Stimulated activated CD8-positive, alpha-beta memory T cell treated with anti-CD3 and anti-CD28 coated beads, Interleukin-4, amount 100 ng/mL, for 24 hours (primary cell): ENCODE measurements at places on chromosomes 2 and 18.

DNA sequence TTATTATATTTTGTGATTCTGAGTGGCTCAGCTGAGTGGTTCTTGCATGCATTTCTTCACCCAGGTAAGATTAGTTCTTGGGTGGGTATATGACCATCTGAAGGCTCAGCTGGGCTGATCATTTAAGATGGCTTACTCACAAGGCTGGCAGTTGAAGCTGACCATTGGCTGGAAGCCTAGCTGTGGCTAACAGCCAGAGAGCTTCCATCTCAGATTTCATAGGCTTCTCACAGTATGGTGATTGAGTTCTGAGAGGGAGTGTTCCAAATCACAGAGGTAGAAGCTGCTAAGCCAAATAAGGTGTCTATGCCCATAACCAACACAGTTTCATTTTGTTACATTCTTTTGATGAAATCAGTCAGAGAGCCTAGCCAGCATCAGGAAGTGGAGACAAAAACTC is 117.4 kb upstream of the RPRM start:
- DNase-seq, result no peak

DNA sequence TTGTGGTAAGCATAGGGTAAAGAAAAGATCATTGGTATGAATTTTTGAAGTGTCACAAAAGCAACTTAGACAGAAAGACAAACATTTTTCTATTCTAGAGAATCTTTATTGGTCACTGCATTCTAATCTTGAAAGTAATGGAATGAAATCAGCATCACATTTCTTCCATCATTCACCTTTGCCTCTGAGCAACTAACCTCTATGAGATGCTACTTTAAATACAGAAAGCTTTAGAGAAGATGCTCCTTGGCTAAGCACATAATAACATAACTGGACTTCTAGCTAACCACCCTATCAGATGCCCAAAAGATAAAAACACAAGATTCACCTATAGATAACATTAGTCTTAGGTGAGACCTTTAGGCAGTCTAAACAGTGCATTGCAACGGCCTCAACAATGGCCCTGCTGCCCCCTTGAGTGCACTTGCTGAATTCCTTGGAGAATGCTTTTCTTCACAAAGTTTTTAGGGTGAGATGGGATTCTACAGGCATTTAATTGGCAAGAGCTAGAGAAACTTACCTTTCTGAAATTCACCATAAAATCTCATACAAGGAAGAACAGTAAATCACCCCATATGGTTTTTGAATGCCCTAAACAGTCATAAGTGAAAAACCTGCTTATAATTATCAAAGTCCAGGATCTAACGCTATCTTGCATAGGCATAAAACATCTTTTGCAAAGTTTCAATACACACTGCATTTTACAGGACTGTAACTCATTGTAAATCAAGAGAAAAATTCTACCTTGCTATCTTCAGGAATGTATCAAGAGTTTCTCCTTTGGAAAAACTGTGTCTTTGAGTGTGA is 791.3 kb upstream of the CHAC2 start:
- DNase-seq, result no peak

DNA sequence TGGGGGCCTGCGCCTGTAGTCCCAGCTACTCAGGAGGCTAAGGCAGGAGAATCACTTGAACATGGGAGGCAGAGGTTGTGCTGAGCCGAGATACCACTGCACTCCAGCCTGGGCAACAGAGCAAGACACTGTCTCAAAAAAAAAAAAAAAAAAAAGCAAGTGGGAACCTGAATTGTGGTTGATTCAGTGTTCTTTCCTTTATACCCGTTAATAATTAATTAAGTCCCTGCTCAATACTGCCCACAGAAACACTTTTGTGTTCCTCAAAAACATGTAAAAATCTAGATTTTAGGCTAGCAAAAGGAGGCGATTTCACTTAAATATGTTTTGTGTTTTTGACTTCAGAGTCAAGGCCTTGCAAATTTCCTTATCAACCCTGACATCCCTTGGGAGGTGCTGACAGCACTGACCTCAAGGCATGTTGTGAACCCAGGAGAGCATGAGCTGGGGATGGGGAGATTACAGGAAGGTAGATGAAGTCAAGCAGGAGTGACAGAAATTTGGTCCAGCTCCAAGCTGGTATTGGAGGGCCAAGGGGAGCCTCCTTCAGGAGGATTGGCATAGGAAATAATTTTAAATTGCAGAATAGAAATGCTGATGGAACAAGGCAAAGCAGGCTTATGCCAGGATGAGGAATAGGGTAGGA is 89.0 kb upstream of the PNPT1 start:
- DNase-seq, result no peak

DNA sequence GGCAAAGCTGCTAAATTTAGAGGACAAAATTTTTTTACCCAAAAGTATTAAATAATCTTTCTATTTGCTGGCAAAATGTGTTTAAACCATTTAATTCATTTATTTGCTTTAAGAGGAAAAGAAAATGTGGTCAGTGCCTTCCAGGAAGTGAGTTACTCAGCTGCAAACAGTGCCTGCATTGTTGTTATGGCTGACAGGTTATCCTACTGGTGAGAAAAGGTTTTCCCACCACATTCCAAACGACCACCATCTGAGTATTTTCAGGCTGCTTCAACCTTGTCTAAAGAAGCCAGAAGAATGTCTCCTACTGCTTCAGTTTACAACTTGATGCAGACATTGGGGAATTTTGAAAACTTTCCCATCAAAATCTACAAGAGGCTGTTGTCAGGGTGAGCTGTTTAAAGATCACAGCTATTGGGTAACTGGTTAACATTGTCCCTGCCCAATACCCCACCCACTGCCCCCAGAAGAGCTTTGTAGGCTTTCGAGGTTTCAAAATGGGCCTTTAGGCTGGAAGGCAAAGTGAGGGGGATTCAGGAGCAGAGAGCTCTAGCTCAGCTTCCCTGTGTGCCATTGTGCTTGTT is 461.3 kb upstream of the FANCL start:
- DNase-seq, result no peak

DNA sequence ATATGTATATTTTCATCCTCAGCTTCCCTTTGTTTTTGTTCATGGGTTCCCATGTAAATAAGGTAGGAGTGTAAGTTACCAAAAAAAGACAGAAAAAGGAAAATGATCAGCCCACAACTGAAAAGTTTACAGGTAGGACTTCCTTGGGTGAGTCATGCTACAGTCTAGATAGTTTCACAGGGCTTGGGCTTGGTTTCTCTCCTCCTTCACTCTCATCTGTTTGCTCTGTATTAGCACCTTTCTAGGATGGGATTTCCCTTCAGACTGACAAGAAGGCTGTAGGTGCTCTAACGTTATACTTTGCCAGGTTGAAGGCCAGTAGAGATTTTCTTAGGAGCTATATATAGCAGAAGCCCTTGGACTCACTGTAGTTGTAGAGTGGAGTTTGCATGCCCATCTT is 57.9 kb downstream of the FAM171B start:
- no peak for DNase-seq

DNA sequence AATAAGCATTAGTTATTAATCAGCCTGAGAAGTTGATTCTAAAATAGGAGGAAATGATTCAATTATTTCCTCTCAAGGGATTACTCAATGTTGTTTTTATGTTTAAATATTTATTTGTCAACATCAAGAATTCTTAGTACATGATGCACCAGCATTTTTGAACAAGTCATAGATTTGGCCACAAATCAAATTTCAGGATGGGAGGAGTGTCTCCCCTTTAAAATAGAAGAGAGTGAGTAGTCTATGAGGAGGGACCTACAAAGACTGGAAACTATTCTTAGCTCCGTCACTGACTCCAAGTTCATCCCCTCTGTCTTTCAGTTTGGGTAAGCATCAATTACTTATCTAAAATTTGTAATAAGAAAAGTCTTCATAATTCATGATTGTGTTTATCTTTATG is 18.6 kb upstream of the IL18R1 start:
- DNase-seq, result no peak

- no peak for DNase-seq
Measured at GRCh38 chr18:14940735-14941134, 192.8 kb downstream of the ANKRD30B start.

GRCh38 chr2:28172114-28172898 is 220.4 kb upstream of the FOSL2 start:
- DNase-seq, result no peak

- DNase-seq, result no peak
Measured at GRCh38 chr2:69017835-69018234, 4.9 kb downstream of the ANTXR1 start.

- DNase-seq, result no peak
Measured at GRCh38 chr18:35835366-35835765, 137.1 kb upstream of the RMP24 start.

DNA sequence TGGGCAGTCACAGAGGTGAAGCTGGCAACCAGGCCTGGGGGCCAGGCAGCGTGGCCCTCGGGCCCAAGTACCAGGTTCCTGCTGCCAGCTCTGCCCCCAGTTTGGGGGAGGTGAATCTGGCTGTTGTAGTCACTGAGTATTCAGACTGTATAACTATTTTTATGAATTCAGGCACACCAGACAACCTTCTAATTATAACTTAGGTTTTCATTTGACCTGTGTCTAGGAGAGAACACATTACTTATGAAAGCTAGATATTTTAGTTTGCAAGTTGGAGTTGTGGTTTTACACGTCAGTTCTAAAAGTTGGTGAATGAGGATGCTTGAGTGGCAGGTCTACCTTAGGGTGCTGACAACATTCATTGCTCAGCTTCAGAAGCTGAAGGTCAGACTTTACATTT is 71.7 kb downstream of the LIMS1 start:
- DNase-seq, result no peak

DNA sequence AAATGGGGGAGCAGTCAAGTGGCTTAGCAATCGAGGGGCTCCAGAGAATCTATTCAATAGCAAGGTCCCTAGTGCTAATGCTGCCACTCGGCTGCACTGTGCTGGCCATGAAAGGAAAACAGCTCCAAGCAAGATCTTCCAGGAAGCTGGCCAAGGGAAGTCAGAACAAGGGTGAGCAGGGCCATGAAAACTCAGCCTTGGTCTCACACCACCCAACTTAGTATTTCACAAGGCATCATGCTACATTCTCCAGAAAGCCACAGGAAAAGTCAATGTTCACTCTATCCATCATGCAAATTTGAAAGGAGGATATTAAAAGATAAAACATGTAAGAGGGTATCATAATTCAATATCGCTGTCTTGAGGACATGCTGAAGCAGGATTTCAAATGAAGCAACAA is 35.7 kb downstream of the NRP2 start:
- DNase-seq, result no peak

DNA sequence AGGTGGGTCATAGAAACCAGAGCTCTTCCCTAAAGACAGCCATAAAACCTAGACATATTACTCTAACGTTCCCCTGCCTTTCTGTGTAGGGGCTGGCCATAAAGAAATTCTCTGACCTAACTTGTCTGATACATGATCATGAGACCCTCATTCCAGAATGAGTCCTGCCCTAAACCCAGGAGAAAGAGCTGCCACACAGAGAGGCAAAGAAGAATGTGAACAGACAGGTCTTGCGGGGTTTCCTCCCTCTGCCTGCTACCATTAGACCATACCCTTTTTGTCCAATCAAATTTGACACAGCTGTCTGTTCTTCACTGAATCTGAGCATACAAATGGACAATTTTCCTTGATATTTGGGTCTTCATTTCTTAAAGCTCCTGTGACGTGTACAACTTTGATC is 198.8 kb upstream of the LHCGR start:
- DNase-seq, result no peak

GRCh38 chr2:70454936-70455544 is 98.6 kb downstream of the TGFA start:
- no peak for DNase-seq

- no peak for DNase-seq
Measured at GRCh38 chr2:42964439-42965083, 172.2 kb upstream of the HAAO start.

GRCh38 chr18:45197526-45197970 is 417.7 kb upstream of the SLC14A2 start:
- no peak for DNase-seq

DNA sequence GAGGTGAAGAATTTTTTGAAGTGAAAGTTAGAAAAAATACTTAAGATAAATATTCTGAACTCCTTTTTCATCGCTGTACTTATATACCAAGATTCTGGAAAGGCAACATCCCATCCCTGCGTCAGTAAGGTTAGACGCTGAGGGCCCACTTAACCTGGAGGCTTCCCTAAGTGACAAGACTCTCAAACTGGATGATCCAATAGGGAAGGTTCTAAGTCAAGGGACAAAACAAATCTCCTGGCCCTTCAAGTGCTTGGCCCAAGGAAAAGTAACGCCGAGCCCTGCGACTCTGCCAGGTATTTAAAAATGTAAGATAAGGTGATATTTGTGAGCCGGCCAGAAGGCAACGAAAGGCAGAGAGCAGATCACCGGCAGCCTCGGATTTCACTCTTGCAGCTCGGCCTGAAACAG is 1.3 kb downstream of the STK39 start:
- no peak for DNase-seq

- DNase-seq, result no peak
Measured at GRCh38 chr2:73703675-73704074, 33.5 kb downstream of the TPRKB start.

- no peak for DNase-seq
Measured at GRCh38 chr2:55236992-55237543, 4.6 kb downstream of the RPS27A start.

GRCh38 chr18:23819001-23819400 is 129.7 kb downstream of the LAMA3 start:
- no peak for DNase-seq

DNA sequence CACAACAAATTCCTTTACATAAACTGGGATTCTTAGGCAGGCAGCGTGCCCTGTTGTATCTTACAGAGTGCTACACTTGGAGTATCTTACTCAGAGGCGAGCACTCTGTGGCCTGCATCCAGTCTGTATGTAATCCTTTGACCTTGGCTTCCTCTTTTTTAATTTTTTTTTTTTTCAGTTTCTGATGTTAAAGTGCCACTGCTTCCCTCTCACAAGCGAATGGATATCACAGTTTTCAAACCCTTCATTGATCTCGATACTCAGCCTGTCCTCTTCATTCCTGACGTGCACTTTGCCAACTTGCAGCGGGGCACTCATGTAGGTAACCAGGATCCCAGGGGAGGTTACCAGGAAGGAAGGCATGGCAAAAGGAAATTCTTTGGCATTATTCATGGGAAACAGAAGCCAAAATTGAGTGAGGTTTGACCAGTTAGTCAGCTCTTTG is 40.4 kb downstream of the GRHL1 start:
- no peak for DNase-seq

- no peak for DNase-seq
Measured at GRCh38 chr18:75213611-75214331, 3.2 kb downstream of the TSHZ1 start.

DNA sequence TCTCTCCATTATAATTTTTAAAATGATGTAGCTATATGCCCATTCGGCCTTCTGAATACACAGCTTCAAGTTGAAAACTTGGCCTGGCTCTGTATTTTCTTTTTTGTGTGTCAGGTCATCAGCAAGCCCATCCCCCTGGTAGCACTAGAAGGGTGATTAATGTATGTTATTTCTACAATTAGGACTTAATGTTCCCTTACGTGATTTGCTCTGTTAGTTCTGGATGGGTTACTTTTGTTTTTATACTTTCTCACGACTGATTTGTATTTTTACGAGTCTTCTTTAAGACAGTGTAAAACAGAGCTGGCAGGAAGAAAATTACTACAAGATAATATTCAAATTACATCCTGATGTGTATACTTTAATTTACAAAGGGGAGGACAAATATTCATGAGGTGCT is 88.4 kb upstream of the RGPD4 start:
- no peak for DNase-seq
